Osteocyte (in vitro differentiated cells): ENCODE measurements at places on chromosomes 11 and 22. TPM values are rescaled to one million over a fixed set of nuclear protein-coding genes. Genes with fewer than 3 reads are reported as not detected.

- no peak for DNase-seq
- H3K27me3 ChIP-seq = no peaks in the 10 kb centered on the region
Observed at GRCh38 chr11:10303558-10304363, 1.1 kb upstream of the ADM start.

DNA sequence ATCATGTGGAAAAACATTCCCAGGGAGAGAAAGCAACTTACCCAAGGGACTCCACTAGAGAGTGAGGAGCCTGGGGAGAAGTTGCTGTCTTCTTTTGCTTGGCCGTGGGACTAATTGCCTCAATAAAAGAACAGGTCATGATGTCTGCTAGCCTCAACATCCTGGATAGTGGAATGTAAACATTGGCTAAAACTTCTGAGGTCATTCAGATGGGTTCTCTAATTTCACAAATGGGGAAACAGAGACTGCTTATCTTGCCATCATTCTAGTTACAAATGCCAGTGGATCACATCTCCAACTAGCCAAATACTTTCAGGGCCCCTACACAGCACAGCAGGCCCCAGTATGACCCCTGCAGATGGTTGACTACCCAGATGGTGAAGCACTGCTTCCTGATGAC, 28.4 kb upstream of the PAMR1 start:
- no peaks in the 10 kb centered on the region for H3K27me3 ChIP-seq
- peaks cover 42% of the 10 kb centered on the region for H3K4me1 ChIP-seq
- no peak for DNase-seq

DNA sequence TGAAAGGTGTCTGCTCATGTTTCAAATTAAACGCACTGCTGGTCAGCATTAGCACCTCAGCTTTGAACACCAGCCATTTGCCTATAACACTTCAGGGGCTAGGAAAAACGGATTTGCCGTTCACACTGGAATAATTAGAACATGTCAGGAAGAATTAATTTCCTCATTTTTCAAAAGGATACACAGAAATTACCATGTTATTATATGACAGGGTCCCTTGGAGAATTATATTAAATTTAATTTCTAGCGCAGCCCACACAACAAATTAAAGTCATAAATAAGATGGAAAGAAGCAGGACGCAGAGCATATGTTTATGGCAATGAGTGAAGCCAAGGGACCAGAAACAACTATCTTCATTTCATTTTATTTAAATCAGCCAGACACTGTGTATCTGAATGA, 83.8 kb upstream of the SOX6 start:
- H3K4me3 ChIP-seq = no peak overlapping the region
- H3K36me3 ChIP-seq = no peaks in the 10 kb centered on the region
- DNase-seq = no peak
- H3K4me1 ChIP-seq = peaks cover 4% of the 10 kb centered on the region
- H3K27me3 ChIP-seq = no peaks in the 10 kb centered on the region
- no peak overlapping the region for H3K27ac ChIP-seq

MYBPC3 gene
- total RNA-seq = not detected in 2 replicates

- no peak overlapping the region for H3K4me3 ChIP-seq
- no peaks in the 10 kb centered on the region for H3K27me3 ChIP-seq
- no peaks in the 10 kb centered on the region for H3K4me1 ChIP-seq
- no peak for DNase-seq
Observed at GRCh38 chr22:32313532-32313931, 44.1 kb upstream of the RFPL3 start.

MPZL3 gene
- total RNA-seq = 0.37 and 0.40 TPM in 2 replicates

OR6A2 gene
- total RNA-seq = 0.08 TPM in 1 of 2 replicates, not detected in the other

DNA sequence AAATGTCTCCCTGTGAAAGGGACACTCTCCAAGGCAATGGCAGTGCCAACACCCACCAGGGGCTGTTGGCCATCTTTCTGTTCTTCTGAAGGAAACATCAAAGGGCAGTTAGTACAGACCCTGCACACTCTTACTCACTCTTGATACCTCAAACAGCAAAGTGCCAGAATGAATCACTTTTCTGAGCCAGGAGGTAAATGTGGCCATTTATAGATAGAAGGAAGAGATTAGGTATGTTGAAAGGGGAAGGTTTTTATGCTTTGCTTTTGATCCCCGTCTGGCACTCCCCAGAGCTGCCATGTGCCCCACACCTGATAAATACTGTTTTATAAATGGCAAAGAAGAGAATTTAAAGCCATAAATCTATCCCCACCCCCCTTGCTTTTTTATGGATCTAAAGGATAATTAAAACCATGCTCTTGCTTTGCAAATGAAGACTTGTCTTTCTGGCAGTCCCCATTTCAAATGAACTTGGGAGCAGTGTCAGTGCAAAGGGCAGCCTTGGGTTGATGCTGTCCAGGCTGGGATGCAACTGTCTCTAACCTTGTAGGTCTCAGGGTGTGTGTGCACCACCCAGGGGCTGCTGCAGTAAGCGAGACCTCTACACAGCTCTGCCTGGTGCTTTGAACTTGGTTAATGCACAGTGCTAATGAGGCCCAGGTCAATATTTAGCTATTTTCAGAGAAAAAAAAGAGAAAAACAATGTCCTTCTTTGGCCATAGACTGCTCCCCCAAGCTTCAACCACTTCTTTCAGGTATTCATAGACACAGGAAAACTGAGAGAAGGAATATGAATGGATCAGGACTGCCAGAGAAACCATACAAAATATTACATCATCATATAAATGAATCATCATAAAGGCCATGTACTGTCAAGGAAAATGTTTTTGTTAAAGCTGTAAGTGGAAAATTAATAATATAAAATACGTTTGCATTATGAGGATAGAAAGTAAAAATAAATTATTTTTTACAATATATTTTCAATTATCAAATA, 207.5 kb downstream of the ETS1 start:
- no peaks in the 10 kb centered on the region for H3K27me3 ChIP-seq
- no peak for DNase-seq
- H3K36me3 ChIP-seq = no peaks in the 10 kb centered on the region
- peaks cover 2% of the 10 kb centered on the region for H3K4me1 ChIP-seq
- H3K27ac ChIP-seq = no peak overlapping the region

ZNF280B gene
- total RNA-seq = 2.1 and 2.3 TPM in 2 replicates

DNA sequence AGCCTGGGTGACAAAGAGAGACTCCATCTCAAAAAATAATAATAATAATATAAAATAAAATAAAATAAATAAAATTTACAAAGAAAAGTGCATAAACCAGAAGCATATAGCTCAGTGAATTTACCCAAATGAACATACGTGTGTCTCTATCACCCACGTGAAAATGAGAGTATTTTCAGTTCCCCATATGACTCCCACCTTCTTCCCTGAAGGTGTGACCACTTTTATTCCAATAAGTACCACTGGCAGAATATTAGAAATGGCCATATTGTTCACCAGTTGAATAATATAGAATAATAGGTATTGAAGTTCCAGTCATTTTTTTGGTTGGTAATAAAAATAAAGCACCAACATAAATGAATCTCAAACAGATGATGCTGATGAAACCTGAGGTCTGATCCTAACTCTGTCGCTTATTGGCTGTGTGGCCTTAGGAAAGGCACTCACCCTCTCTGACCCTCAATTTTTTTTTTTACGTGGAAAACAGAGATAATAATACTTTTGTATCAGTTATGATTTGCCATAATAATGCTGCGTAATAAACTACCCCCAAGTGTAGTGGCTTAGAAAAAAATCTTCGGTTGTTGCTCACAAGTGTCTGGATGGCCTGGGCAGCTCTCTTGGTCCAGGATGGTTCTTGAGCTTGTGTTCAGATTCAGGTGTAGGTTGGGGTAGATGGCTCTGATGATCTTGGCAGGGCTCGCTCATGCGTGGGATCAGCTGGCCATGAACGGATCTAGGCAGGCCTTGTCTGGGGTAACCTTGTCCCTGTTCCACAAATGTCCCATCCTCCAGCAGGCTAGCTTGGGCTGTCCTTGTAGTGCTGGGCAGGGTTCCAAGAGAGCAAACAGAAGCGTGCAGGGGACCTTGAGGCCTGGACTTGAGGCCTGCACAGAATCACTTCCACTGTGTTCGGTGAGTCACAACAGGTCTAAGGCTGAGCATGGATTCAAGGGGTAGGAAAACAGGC, 88.1 kb downstream of the MYO18B start:
- no peak for DNase-seq
- H3K4me1 ChIP-seq = no peaks in the 10 kb centered on the region
- no peak overlapping the region for H3K27ac ChIP-seq
- no peak overlapping the region for H3K4me3 ChIP-seq
- H3K27me3 ChIP-seq = no peaks in the 10 kb centered on the region

OR8B2 gene
- not detected in 2 replicates for total RNA-seq

MMP8 gene
- not detected in 2 replicates for total RNA-seq

- no peaks in the 10 kb centered on the region for H3K36me3 ChIP-seq
- DNase-seq = no peak
- H3K4me1 ChIP-seq = peaks cover 5% of the 10 kb centered on the region
- no peaks in the 10 kb centered on the region for H3K27me3 ChIP-seq
- no peak overlapping the region for H3K27ac ChIP-seq
Observed at GRCh38 chr11:64056213-64056785, 20.6 kb downstream of the FLRT1 start.

INPP5J gene
- total RNA-seq = 3.0 and 3.5 TPM in 2 replicates

KRTAP5-10 gene
- total RNA-seq = 0.30 and 0.31 TPM in 2 replicates

- no peak overlapping the region for H3K4me3 ChIP-seq
- DNase-seq = no peak
- H3K36me3 ChIP-seq = no peaks in the 10 kb centered on the region
- no peaks in the 10 kb centered on the region for H3K27me3 ChIP-seq
- H3K27ac ChIP-seq = no peak overlapping the region
- peaks cover 4% of the 10 kb centered on the region for H3K4me1 ChIP-seq
Observed at GRCh38 chr22:33328789-33329296, 270.7 kb upstream of the SYN3 start.

DNA sequence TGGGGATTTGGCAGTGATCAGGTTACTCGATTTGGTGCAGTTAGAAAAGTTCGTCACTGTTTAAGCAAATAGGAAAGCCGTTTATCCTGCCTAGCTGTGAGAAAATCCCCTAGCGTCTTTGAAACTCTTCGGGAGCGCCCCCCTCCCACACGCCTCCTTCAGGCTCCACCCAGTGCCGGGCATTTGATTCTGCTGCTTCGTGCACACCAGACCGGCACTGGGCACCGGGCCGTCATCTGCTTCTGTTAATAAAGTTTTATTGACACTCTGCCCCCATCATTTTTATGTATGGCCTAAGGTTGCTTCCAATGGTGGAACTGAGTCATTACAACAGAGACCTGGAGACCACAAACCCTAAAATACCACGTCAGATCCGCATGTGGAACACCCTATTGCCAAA, 50.9 kb downstream of the IGF2 start:
- DNase-seq = no peak
- peaks cover 9% of the 10 kb centered on the region for H3K27me3 ChIP-seq
- peaks cover 13% of the 10 kb centered on the region for H3K4me1 ChIP-seq
- no peak overlapping the region for H3K27ac ChIP-seq
- H3K36me3 ChIP-seq = peaks cover 9% of the 10 kb centered on the region
- H3K4me3 ChIP-seq = no peak overlapping the region

GNG3 gene
- total RNA-seq = not detected in 2 replicates

DNA sequence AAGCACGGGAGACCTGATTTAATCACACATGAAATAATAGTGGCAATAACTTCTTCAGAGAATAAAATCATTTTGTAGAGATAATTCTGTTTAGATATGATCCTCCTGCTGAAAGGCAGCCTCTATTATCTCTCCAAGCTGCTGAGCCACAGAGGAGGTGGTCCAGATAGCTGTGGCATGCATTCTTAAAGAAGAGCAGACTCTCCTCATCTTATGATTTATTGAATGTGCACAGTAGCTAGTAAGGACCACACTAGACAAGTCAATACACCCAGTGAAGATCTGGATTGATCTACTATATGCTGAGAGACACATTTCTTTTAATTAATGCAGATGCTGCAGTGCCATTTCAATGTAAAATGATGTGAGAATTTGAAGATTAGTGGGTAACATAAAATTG, 552.9 kb upstream of the ANO3 start:
- H3K27me3 ChIP-seq = peaks cover 5% of the 10 kb centered on the region
- no peak overlapping the region for H3K4me3 ChIP-seq
- no peaks in the 10 kb centered on the region for H3K36me3 ChIP-seq
- no peak for DNase-seq

DNA sequence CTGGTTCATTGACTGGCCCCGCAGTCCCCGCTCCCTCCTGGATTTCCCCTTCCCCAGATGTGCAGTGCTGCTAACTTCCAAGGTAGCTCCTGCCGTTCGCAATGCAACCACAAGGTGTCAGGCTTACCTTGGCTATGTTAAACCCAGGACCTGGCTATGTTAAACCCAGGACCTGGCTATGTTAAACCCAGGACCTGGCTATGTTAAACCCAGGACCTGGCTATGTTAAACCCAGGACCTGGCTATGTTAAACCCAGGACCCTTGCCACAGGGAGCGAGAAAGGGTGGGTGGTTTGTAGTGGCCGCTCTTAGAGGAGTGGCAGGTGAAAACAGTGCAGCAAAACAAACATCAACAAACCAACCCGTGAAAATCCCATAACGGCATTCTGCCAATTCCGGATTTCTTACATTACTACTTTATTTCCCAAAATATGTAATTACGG, 2.9 kb upstream of the ADAMTS8 start:
- peaks cover 5% of the 10 kb centered on the region for H3K36me3 ChIP-seq
- no peak for DNase-seq
- H3K27ac ChIP-seq = no peak overlapping the region

- H3K4me1 ChIP-seq = peaks cover 7% of the 10 kb centered on the region
- DNase-seq = no peak
- H3K36me3 ChIP-seq = peaks cover 2% of the 10 kb centered on the region
Observed at GRCh38 chr11:103380031-103380430, 270.8 kb downstream of the DYNC2H1 start.

DNA sequence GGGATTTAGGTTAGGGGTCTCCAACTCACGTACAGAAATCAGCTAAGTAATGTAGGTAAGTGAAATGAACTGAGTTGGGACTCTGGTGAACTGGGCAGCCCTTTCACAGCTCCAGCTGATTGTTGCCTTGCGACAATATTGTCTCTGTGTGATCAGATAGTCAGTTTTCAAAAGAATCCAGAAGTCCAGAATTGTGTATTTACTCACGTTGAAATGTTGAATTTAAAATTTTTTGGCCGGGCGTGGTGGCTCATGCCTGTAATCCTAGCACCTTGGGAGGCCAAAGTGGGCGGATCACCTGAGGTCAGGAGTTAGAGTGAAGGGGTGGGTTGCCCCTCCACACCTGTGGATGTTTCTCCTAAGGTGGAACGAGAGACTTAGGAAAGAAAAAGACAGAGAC, 18.8 kb upstream of the WDR74 start:
- peak overlapping the region; percentile 49 for H3K27ac ChIP-seq
- H3K36me3 ChIP-seq = peaks cover 19% of the 10 kb centered on the region
- peaks cover 43% of the 10 kb centered on the region for H3K4me1 ChIP-seq
